ENCODE measurements at places on chromosomes 2 and 18.

DNA sequence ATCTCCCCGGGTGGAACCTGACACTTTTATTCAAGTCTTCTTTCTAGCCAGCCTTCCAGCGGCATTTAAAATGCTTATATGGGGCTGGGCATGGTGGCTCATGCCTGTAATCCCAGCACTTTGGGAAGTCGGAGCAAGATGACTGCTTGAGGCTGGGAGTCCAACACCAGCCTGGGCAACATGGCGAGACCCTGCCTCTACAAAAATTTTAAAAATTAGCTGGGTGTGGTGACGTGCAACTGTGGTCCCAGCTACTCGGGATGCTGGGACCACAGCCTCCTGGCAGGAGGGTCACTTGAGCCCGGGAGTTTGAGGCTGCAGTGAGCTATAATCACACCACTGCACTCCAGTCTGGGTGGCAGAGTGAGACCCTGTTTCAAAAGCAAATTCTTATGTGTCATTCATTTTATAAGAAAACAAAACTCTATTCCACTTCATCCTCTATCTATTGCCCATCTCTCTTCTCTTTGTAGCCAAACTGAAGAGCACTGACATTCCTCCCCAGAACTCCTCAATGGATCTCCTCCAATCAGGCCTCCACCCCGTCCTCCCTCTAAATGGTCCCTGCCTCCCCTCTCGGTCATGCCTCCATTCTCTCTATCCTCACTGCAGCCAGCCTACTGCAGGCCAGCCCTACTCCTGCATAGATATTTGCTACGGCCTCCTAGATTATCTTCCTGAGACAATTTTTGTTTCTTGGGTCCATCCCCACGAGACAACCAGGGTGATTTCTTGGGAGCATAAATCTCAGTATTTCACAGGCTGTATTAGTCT, 18.0 kb upstream of the RHOB start:
- no peak for DNase-seq
- no peak overlapping the region for H3K27ac ChIP-seq
- peaks cover 7% of the 10 kb centered on the region for H3K27me3 ChIP-seq
- H3K36me3 ChIP-seq: no peaks in the 10 kb centered on the region

DNA sequence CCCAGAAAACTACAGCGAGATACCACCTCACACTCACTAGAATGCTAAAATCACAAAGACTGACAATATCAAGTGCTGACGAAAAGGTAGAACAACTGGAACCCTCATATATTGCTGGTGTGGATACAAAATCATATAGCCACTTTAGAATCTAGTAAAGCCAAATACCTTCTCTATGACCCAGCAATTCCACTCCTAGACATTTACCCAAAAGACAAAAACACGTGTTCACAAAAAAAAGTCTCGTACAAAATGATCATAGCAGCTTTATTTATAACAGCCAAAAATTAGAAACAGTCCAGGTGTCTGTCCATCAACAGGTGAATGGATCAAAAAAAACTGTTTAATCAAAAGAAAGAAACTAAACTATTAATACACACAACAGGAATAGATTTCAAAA, 126.6 kb downstream of the ZFP36L2 start:
- H3K27ac ChIP-seq: no peak overlapping the region
- no peaks in the 10 kb centered on the region for H3K4me1 ChIP-seq
- peaks cover 31% of the 10 kb centered on the region for H3K36me3 ChIP-seq
- no peak for DNase-seq

GRCh38 chr2:233480490-233481202, 85.9 kb downstream of the USP40 start:
- H3K27me3 ChIP-seq: no peaks in the 10 kb centered on the region
- H3K4me3 ChIP-seq: no peak overlapping the region
- no peak for DNase-seq
- H3K27ac ChIP-seq: no peak overlapping the region
- H3K4me1 ChIP-seq: no peaks in the 10 kb centered on the region

- H3K27ac ChIP-seq: no peak overlapping the region
- H3K4me1 ChIP-seq: no peaks in the 10 kb centered on the region
- no peaks in the 10 kb centered on the region for H3K27me3 ChIP-seq
- DNase-seq: no peak
Observed at GRCh38 chr2:138424436-138425140, 77.0 kb upstream of the SPOPL start.

GRCh38 chr2:156511122-156511521, 74.9 kb downstream of the GPD2 start:
- DNase-seq: no peak
- peaks cover 5% of the 10 kb centered on the region for H3K4me1 ChIP-seq
- H3K27ac ChIP-seq: no peak overlapping the region
- H3K36me3 ChIP-seq: peaks cover 40% of the 10 kb centered on the region

DNA sequence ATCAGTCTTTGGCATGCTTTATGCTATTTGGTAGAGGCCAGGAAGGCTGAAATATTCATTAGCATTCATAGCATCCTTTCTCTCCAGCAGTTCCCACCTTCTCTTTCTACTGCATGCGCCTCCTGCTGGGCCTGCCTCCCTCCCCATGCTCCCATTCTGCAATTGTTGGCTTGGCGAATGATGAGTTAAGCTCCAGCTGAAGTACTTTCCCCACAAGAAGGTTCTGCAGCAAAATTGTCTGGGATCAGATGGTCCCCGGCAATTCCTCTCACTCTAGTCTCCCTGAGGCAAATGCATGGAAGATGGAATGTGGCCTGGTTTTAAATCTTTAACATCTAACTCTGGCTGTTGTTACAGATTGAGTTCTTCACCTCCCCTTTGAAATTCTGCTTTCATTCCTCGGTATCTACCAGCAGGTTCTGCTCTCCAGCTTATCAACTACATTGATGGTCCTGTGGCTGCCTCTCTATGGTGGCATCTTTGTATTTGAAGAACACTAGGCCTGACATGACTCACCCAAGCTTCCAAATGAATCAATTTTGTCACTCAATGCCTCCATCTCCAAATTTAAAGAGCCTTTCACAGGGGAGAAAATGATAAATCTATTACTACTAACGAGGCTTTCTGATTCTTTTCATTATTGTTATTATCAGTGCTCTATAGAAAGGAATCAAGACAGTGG, 55.9 kb downstream of the KCTD18 start:
- peaks cover 33% of the 10 kb centered on the region for H3K4me1 ChIP-seq
- H3K4me3 ChIP-seq: no peak overlapping the region
- no peaks in the 10 kb centered on the region for H3K27me3 ChIP-seq
- peak overlapping the region; percentile 38 for H3K27ac ChIP-seq
- no peak for DNase-seq

DNA sequence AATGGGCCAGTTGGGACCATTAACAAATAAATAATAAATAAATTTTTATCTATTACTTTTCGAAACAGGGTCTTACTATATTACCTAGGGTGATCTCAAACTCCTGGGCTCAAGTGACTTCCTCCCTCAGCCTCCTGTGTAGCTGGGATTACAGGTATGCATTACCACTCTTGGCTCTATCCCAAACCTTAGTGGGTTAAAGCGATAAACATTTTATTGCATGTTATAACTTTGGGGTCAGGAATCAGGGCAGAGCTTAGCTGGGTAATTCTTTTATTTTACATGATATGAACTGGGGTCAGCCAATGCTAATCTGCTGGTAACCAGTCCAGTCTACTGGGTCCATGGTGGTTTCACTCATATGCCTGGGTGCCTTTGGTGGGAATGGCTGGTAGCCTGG, 127.8 kb downstream of the MYO3B start:
- H3K4me1 ChIP-seq: no peaks in the 10 kb centered on the region
- no peak for DNase-seq
- H3K27ac ChIP-seq: no peak overlapping the region
- H3K36me3 ChIP-seq: no peaks in the 10 kb centered on the region

DNA sequence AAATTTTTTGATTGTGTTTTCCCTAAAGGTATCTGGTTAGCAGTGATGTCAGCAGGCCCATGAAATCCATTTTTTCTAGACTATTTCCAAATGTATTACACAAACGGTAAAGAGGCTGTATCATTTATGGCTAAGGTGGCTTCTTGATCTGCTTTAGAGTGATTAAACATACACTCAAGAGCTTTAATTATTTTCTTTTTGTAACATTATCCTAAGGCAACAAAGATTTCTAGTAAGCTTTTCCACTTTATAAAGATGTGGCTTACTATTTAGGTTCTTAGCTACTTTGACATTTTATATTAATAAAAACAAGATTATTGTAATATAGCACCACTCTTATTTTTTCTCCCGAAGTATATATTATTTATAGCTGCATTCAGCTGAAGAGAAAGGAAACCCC, 16.5 kb downstream of the MFF start:
- no peaks in the 10 kb centered on the region for H3K4me1 ChIP-seq
- H3K36me3 ChIP-seq: peaks cover 34% of the 10 kb centered on the region
- H3K27me3 ChIP-seq: no peaks in the 10 kb centered on the region
- H3K4me3 ChIP-seq: no peak overlapping the region

DNA sequence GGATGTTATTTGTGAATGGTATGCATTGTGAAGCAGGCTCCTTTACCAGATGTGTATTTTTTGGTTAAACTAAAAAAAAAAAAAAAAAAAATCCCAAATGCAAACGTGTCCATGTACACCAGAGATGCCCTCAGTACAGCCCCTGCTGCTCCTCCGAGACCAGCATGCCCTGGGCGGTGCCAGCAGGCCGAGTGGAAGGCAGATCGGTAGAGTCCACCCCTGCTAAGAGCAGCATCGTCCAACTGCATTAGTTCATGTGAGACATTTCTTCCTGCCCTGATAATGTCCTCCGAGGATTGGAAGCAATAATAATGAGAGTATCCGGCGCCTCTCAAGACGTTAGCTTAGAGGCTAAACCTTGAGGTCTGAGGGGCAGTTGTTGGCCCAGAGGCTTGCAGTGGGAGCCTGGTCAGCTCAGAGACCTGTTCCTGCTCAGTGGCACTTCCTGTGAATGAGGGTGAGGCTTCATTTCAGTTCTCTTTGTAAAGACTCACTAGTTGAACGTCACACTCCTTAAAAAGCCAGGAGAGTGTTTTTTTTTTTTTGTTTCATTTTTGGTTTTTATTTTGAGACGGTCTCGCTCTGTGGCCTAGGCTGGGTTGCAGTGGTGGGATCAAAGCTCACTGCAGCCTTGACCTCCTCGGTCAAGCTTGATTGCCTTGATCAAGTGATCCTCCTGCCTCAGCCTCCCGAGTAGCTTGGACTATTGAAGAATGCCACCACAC, 5.6 kb downstream of the SLC66A3 start:
- DNase-seq: no peak
- peak overlapping the region; percentile 8 for H3K4me3 ChIP-seq
- H3K27ac ChIP-seq: peak overlapping the region; percentile 79
- no peaks in the 10 kb centered on the region for H3K36me3 ChIP-seq

DNA sequence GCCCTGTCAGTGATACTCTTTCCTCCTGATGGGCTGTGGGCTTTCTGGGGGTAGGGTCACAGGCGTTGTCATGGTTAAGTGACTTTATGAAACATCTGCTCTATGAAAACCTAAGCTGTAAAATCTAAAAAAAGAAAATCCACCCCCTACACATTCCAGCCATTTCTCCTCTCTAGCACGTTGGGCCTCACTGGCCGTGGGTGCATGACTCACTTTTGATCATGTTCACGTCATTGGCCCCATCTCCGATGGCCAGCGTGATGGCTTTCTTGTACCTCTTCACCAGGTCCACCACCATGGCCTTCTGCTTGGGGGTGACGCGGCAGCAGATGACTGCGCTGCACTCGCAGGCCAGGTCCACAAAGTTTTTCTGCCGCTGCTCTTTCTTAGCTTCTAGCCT, 39.3 kb upstream of the NARS1 start:
- no peaks in the 10 kb centered on the region for H3K36me3 ChIP-seq
- no peak overlapping the region for H3K27ac ChIP-seq
- DNase-seq: no peak
- H3K4me1 ChIP-seq: peaks cover 2% of the 10 kb centered on the region
- H3K27me3 ChIP-seq: no peaks in the 10 kb centered on the region
- no peak overlapping the region for H3K4me3 ChIP-seq

- no peak for DNase-seq
- H3K27me3 ChIP-seq: no peaks in the 10 kb centered on the region
- no peak overlapping the region for H3K27ac ChIP-seq
- no peak overlapping the region for H3K4me3 ChIP-seq
- H3K36me3 ChIP-seq: no peaks in the 10 kb centered on the region
Observed at GRCh38 chr18:45560870-45561269, 54.4 kb upstream of the SLC14A2 start.

DNA sequence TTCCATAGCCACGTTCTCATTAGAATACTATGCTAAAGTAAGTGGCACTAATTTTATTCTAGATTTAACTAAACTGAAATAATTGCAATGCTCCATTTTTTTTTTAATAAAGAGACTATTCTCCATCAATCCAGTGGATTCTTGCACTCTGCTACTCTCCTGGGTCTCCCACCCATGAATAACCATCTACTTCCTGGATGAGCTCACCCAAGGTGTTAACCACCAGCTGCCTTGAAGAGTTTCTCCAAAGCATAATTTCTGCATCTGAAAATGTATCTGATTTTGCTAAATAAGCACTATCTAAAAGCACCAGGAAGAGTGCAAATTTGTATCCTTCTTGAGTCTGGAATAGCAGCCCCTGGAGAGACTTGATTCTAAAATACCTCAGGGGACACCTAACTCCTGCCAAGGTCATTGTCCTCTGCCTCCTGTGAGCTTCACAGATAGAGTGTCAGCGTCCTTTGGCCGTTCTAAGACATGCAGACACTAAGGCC, 41.6 kb upstream of the SH3BP4 start:
- H3K27ac ChIP-seq: no peak overlapping the region
- H3K36me3 ChIP-seq: no peaks in the 10 kb centered on the region
- H3K4me3 ChIP-seq: no peak overlapping the region
- no peaks in the 10 kb centered on the region for H3K27me3 ChIP-seq
- H3K4me1 ChIP-seq: no peaks in the 10 kb centered on the region

DNA sequence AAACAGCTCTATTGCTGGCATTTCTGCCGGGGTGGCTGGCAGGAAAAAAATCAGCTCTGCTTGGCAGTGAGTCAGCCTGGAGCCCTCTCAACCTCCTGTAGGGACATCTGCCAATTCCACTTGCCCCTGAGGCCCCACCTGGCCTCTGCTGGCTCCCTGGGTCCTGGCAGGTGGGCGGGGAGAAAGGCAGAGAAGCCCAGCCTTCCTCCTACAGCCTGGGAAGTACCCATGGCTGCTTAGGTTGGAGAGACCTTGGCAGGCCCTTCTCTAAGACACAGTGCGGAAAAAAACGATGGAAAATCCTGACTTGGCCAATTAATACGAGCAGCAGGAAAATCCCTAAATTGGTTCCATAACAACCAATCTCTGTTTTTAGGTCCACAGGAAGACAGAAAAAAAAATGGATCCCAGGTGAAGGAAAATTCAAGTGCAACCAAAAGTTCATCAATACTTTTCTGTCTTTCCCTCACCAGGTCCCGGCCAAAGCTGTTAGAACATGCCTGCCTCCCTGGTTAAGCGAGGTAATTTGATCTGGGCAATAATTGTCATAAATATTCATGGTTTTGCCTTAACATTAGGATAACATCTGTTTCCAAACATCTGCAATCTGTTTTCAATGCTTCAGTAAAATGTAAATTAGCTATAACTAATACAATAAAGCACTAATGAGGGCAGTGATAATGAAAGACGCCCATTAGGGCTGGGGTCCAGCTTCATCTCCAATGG, 245.9 kb downstream of the TFCP2L1 start:
- no peak for DNase-seq
- H3K27ac ChIP-seq: no peak overlapping the region
- H3K4me3 ChIP-seq: no peak overlapping the region
- H3K4me1 ChIP-seq: no peaks in the 10 kb centered on the region
- no peaks in the 10 kb centered on the region for H3K36me3 ChIP-seq

GRCh38 chr2:162734866-162735265, 103.7 kb downstream of the KCNH7 start:
- no peaks in the 10 kb centered on the region for H3K27me3 ChIP-seq
- H3K4me1 ChIP-seq: peaks cover 4% of the 10 kb centered on the region
- H3K27ac ChIP-seq: no peak overlapping the region
- DNase-seq: no peak

Data from activated T-helper 2 cell treated with anti-CD3 and anti-CD28 coated beads, Interferon-gamma antibody, Interleukin-2, Interleukin-4, amounts not matched to agents 10 μg/mL and 5 μg/mL and 100 μg/mL, durations not matched to agents 14 hours and 24 hours and 36 hours (primary cell).